ENCODE measurements at places on chromosomes 2 and 18.
A peak's percentile ranks its signal among the peaks of the same experiment; 100 is the strongest.

- DNase-seq: peak; percentile 26
Observed at GRCh38 chr2:190843890-190844699, 36.5 kb upstream of the GLS start.

DNA sequence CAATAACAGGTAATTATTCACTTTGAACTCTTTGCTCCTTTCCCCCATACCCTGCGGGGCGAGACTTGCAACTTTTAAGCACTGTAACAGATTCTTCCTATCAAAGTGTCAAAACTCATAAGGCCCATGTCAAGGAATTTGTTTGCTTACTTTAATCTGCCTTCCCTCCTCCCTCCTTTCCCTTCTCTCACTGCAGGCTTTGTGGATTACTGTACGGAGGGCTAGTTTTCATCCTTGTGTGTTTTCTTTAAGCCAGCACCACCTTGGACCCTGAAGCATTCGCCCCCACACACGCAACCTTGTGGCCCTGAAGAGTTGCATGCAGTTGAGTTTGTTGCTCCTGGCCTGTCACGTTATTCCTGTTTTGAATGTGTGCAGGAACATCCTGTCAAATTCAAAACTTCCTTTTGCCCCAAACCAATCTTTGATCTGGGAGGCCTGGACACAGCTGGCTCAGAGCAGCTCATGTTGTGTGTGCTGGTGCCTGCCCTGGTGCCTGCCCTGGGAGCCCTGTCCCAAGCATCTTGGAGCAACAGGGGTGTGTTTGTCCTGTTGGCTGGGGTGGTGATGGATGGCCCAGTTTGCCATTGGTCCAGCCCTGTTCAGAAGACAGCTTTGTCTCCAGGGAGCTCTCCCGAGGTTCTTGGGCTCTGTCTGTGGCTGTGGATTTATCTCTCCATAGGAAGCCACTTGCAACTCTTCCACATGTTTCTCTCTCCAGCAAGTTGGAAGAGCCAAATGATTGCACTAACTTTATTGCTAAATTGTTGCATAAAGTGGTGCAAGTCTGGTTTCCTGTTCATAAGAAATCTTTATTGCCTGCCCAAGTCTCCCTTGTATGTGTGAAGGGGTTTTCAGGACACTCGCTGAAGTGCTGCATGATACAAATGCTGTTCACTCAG is 199.6 kb downstream of the VAPA start:
- DNase-seq: no peak

DNA sequence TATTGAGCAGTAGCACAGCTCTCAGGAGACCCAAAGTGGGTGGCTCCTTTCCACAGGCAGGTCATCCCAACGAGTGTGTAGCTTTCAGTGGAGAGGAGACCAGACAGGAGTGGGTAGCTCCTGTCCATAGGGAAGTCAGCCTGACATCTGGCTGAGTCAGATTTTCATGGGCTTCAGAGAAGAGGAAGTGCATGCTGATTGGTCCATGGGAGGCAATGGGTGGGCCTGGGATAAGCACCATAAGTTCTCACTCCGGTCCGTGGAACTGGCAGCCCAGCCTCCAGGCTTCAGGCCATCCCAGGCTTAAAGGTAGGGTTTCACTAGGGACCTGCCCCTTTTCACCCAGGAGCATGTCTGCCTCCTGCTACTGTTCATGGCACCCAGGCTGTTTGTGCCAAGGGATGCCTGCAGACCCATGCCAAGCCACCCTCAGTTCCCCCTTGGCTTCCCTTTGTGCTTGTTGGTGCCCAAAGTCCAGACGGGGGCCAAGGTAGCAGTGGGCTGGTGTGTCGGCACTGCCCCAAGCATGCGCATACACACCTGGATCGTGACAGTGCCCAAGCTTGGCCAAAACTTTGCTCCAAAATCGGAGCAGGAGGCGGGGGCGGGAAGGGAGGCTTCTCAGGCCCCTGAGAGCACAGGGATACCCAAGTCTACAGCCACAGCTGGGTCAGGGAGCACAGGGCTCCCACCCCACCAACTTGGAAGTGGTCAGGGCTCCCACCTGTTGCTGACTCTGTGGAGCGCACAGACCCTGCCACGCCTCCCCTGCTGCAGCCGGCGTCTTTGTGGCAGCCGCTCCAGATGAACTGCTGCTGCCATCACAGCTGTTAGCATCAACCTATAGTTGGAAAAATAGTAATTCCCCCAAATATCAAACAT is 26.4 kb downstream of the MARCHF7 start:
- no peak for DNase-seq

- DNase-seq: no peak
Observed at GRCh38 chr2:36559221-36559942, 38.6 kb downstream of the FEZ2 start.

GRCh38 chr2:56292951-56293350 is 109.2 kb downstream of the CCDC85A start:
- no peak for DNase-seq

DNA sequence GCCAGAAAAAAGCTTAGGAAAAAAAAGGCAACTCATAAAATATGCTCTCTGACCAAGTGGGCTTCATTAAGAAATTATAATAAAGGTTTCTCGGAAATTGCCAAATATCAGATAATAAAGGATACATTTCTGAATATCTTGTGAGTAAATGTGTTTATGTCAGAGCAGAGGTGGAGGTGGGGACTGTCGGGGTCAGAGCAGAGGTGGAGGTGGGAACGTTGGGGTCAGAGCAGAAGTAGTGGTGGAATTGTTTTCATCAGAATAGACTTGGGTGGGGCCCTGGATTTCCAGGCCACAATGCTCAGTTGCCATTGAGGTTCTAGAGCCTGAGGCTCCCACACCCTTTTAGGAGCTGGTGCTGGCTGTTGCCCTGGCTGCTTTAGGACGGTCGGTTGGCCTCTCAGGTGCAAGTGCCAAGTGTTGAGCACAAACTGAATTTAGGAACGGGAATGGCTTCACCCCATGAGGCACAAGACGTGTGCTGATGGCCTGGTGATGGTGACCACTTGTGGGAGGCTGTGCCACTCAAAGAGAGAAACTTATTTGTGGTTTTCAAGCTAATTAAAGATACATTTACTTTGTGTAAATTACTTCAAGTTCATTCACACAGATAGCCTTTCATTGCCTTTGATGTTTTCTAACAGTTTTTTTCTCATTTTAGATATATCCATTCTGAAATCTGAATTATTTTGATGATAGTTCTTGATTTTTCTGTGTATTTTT is 131.5 kb downstream of the ATP9B start:
- peak; percentile 15 for DNase-seq

- no peak for DNase-seq
Observed at GRCh38 chr2:217307023-217307422, 447.2 kb upstream of the TNP1 start.

DNA sequence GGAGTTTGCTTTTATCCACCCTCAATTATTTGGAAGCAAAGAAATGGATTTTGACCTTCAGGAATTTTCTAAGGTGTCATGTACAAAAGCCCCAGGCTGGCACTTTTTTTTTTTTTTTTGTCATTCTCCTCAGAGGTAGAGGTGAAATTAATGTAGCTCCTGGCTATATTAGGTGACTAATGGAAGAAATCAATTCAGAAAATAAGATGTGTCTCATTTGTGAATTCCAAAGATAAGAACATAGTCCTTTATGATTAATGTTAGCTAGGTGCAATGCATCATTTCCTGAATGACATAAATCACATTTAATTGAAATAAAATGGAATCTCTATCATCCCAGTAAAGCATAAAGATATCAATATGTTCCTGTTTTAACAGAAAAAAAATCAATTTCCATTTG is 477.6 kb downstream of the FBXO15 start:
- DNase-seq: no peak

DNA sequence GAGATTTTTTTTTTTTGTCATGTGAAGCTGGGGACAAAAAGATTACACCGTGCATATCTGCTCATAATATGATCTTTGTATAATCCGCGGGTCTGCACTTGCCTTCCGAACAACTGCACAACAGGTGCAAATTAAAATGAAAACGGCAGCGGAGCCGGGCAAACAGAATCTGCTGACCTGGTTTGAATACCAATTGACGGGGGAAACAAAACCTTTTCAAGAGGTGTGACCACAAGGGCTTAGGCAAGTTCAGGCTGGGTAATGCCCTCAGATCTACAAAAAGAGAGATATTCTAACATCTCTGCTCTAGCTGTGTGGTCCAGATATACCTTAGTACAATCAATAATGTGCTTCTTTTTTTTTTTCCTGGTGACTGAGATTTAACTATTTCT is 88.5 kb downstream of the ZEB2 start:
- no peak for DNase-seq

- no peak for DNase-seq
Observed at GRCh38 chr2:174839662-174840061, 75.4 kb upstream of the CHRNA1 start.

DNA sequence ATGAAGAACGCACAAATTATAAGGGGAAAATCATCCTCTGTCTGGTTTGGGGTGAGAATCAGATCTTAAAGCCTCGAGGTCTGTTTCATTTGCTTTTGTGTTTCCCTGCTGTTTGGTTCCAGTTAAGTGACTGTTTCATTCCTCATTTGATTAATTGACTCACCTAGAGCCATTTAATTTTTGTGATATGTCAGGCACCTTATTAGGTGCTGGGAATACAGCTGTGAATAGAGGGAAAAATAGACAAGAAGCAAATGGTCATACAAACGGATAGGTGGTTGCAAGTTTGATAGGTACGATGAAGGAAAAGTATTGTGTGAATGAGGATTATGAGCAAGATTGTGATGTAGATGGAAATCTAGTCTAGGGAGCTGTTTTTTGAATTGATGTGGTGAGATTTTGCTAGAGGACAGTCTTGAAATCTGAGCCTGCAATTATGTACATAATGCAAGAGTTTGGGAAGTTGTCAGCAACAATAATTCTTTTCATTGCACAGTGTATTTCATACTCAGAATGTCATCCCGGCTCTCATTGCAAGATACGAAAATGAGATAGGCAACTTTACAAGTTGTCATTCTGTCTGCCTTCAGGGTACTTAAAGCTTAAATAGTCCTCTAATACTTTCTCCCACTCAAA is 2.2 kb downstream of the ACSL3 start:
- no peak for DNase-seq

Measured in stimulated activated CD4-positive, alpha-beta T cell treated with anti-CD3 and anti-CD28 coated beads, Interleukin-4, amount 100 ng/mL, for 1 hour (primary cell).